ENCODE measurements at places on chromosomes 1 and 21. TPM values are rescaled to one million over a fixed set of nuclear protein-coding genes. Genes with fewer than 3 reads are reported as not detected.

Gene JMJD4
- polyA plus RNA-seq = 23.5 TPM

Gene FMOD
- 2.4 TPM for polyA plus RNA-seq

Gene ORC1
- polyA plus RNA-seq = 6.3 TPM

Gene DIO1
- not detected for polyA plus RNA-seq

Gene MFAP2
- polyA plus RNA-seq = 13.9 TPM

Gene C1orf141
- polyA plus RNA-seq = not detected

Gene BRINP3
- polyA plus RNA-seq = 0.15 TPM

Gene TINAGL1
- polyA plus RNA-seq = 1.4 TPM

Gene VHLL
- not detected for polyA plus RNA-seq

- no peak for DNase-seq
These were observed 8.6 kb downstream of the LDLRAD1 start for GRCh38 chr1:54009406-54009805.

DNA sequence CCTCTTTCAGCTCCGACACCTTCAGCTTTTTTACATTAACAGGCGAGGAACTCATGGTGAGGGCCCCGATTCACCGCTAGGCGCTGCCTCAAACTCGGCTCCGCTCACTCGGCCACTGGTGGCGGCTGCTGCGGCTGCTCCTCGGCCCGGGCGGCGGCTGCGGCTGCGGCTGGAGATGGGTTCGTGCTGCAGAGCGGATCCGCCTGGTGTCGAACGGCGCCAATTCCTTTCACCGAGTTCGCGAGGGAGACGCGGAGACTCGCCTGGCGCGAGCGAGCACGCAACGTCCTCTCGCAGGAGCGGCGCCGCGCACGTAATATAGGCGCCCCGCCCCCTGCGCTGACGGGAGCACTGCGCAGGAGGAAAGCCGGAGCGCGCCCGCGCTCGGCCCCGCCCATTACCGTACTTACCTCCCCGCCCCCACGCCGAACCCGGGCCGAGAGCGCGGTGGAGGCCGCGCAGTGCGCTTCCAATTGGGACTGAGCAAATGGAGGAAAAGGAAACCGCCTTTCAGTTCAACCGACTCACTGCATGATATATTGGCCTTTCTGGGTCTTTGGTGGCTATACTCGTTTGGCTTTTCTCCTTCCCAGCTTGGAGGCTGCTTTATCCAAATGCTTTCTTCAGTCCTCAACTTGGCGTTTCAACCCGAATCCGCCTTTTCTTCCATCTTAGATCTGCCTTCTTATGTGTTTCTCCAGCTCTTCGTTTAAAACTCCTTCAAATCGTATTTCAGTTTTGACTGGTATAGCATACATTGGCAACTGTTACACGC, at the start of gene HNRNPU:
HNRNPU (minus strand) TSS at position 291 of the 775 bp plus-strand sequence; CDS start at position 55, 236 bp downstream.
- DNase-seq = peak; percentile 97

DNA sequence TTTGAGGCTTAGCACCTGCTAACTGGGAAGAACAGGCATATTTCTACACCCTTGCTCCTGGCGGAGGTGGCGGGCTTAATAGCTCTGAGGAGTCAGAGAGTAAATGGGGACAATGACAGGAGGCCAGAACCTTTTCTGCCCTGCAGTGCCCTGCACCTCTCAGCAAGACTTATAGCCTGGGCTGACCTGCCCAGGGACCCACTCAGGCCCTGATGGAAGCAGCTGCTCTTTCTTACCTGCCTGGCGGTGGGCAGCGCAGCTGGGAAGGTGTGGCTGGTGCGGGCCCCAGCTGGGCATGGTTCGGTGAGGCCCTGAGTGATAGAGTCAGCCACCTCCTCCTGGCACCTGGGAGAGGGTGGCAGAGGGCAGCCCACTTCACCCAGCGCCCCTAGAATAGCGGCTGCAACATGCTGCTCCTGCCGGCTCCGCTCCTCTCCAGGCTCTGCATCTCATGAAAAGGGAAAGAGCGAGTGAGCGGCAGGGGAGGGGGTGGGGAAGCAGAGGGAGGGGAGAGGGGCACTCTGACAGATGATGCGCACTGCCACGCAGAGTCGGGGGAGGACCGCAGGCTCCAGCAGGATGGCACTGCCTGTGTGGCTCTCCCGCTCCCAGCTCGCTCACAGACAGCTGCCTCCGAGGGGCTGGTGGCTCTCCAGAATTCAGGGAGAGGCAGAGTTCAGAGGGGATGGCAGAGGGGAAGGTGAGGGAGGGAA, at the start of gene RGS8:
RGS8 (minus strand) TSS at position 472 of the 713 bp plus-strand sequence. CDS start 14,938 bp downstream, outside the sequence.
- DNase-seq = no peak

GRCh38 chr1:214753236-214753852, 150.3 kb downstream of the CENPF start:
- no peak for DNase-seq

DNA sequence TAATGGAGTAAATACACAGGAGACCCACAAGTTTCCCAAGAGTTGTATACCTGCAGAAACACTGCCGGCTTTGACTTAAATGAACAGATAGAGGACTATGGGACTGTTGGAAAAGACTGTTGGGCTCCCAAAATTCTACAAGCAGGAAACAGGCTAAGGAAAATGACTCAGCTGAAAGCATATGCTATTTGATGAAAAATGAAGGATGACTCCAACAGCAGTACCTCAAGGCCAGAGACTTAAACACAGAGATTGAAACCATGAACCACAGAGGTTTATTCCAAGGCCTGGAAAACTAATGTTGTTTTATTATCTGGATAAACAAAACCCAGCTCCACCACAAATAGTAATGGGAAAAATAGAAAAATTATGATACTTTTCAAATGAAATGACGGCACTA, 187.7 kb downstream of the TNFSF18 start:
- DNase-seq = peak; percentile 34

- peak; percentile 37 for DNase-seq
These were observed 210.6 kb upstream of the HOOK1 start for GRCh38 chr1:59604191-59604590.

DNA sequence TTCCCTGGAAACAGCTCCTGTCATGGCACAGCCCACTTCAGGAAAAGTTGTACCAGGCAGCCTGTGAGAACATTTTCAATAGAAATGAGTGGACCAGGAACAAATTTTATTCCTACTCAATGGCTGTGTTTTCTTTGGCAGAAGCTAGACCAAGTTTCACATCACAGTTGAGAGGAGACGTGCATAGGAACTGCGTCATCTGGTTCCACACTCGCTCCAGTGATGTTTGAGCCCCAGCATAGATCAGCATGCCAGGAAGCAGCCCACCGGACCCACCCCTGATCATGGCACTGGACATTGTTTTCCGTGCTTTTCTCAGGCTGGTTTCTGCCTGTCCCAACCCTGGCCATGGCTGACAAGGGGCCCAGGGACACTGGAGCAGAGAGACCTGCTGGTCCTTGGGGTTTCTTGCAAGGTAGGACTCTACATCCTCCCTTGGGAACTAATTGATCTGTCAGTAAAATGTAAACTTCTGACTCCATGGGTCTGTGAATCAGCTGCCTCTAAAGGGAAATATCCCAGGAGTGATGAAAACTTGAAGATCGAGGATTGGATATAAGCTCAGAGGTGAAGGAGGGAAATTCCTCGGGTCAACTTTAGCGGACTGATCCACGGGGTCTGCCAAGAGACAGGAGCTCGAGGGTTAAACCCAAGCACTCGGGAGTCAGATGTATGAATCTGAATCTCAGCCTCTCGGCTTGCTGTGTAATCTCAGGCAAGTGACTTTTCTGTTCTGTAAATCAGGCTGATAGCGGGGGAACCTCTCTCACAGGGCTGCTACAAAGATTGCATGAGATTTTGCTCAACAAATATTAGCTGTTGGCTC, 35.7 kb downstream of the NEK2 start:
- peak; percentile 97 for DNase-seq

DNA sequence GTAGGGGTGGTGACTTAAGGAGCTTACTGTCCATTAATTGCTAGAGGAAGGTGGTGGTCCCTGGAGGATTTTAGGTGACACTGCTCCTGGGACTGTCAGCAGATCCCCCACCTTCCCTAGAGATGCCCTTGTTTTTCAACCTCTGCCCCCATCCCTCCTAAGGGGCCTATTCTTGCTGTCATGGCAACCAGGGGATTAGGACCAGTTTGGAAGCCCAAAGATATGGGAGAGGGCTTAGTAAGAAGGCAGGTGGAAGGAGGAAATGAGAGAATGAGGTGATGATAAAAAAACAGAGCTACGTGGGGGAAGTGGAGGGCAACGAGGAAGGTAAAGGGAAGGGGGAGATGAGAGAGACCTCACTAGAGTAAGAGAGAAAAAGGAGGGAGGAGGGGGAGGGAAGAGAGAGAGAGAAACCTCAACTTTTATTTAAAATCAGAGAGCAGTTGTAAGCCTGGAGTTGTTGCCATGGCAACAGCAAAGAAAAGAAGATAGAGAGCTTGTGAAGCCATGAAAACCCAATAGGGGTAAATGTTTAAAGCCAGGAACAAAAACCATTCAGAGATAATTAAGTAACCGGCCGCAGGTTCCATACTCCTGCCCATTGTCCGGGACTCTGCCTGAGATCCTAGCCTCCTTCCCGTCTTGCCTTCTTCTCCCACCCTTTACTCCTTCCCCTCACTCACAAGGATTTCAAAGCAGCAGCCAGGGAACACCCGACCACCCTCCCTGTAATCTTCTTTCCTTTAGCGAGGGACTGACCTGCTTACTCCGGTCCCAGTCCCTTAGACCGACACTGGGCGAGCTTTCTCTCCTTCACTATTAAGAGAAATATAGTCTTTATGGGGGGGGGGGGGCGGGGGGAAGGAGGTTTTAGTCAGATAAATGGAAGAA, 20.6 kb downstream of the KIRREL1 start:
- DNase-seq = peak; percentile 56

DNA sequence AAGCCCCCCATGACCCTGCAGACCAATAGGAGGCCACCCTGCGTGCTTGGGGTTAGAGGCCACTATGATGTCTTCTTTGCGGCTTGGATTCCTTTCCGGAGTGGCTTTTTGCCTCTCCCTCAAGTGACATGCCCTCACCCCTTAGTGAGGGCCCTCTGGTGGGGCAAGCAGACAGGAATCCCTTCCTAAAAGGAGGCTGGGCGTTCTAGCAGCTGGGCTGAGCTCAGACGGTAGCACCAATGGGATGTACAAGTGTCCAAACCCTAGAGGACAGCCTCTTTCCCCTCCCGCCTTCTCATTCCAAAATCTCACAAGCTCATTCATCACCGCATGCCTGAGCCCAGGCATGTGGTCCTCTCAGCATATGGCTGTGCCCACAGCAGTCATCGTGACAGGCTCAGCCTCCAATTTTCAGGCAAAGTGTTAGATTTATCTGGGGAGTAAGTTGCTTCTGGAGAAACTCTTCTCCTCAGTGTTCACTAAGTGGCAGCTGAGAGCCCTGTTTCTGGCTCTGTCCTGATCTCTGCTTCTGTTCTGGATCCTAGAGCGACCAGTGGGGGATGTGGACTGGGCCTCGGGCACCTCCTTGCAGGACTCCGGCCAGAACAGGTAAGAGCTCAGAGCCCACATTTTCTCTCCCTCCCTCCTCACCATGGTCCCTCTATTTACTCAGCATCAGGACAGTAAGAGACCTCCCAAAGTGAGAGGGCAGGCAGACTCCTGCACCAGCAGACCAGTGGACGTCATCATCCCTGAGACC, 4.8 kb downstream of the KIAA1614 start:
- DNase-seq = peak; percentile 15

DNA sequence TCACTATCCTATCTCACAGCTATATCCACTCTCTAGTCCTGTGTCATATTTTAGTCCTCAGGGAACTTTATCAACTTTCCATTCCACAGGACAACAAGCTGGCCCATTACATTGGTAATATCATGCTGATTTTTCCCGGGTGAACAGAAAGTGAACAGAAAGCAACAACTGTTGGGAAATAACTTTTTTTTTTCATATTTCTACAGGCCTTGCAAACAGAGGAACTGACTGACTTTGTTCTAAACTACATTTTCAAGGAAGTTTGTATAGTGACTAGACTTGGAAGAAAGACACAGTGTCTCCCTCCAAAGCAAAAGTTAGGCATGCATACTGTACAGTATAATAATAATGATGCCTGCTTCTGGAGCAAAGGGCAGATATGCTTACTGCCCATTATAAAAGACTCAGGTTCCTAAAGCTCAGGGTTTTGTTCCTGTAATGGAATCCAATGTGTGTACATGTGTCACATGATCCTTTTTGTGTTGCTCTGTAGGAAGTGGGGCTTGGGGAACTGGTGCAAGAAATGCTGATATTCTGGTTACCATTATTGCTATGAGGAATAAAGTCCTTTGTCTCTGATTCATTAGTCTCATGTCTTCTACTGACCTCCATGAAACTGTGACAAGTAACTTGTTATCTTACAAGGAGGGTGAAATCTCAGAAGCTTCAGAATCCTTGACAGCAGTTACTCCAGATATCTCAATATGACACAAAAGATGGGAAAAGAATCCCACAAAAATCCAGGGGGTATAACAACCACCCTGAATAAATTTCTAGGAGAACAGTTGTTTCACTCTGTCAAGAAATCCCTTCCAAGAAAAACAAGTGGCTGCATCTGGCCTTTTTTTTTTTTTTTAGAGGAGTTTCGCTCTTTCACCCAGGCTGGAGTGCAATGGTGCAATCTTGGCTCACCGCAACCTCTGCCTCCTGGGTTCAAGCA, 17.7 kb upstream of the NTPCR start:
- DNase-seq = no peak

- DNase-seq = no peak
These were observed 7.8 kb upstream of the PROX1 start for GRCh38 chr1:213979751-213980586.

- DNase-seq = no peak
These were observed 142.4 kb downstream of the ZP4 start for GRCh38 chr1:237748171-237748960.

DNA sequence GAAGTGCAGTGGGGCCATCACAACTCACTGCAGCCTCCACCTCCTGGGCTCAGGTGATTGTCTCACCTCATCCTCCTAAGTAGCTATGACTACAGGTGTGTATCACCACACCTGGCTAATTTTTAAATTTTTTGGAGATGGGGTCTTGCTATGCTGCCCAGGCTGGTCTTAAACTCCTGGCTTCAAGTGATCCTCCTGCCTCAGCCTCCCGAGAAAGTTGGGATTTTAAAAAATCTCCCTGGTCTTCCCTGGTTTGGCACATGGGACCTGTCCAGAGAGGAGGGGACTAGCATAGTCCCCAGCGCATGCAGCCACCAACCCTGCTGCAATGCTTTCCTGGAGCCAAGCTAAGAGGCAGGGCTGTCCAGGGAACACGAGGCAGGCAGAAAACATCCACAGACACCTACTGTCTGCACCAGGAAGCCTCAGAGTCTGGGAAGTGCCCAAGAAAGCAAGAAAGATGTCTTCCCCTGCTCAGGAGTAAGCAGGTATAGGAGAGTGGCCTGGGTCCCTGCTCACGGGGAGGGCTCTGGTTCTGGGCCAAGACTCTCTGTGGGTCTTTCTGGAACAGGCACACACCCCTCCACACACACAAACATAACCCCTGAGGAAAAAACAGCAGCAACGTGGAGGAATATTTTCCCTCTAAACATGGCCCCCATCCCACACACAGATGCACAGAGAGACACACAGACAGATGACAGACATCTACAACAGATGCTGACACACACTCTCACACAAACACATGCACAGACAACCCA, 30.8 kb downstream of the ECE1 start:
- DNase-seq = no peak

- DNase-seq = no peak
These were observed 1165.2 kb downstream of the BRINP3 start for GRCh38 chr1:189312499-189312898.

- peak; percentile 63 for DNase-seq
These were observed 29.3 kb downstream of the TNNT2 start for GRCh38 chr1:201348211-201348566.

GRCh38 chr1:164087906-164088453, 471.0 kb upstream of the PBX1 start:
- DNase-seq = no peak

- no peak for DNase-seq
These were observed 6.4 kb downstream of the JAK1 start for GRCh38 chr1:64959986-64960385.
